Pancreas (tissue), 10 donors: ENCODE measurements at places on chromosomes 1 and 21. TPM values are rescaled to one million over a fixed set of nuclear protein-coding genes. Genes with fewer than 3 reads are reported as not detected.

The LCE6A gene
- total RNA-seq: not detected

The OR2T35 gene
- not detected for total RNA-seq

The SFN gene
- total RNA-seq: 1.7 TPM

The POTED gene
- total RNA-seq: not detected

DNA sequence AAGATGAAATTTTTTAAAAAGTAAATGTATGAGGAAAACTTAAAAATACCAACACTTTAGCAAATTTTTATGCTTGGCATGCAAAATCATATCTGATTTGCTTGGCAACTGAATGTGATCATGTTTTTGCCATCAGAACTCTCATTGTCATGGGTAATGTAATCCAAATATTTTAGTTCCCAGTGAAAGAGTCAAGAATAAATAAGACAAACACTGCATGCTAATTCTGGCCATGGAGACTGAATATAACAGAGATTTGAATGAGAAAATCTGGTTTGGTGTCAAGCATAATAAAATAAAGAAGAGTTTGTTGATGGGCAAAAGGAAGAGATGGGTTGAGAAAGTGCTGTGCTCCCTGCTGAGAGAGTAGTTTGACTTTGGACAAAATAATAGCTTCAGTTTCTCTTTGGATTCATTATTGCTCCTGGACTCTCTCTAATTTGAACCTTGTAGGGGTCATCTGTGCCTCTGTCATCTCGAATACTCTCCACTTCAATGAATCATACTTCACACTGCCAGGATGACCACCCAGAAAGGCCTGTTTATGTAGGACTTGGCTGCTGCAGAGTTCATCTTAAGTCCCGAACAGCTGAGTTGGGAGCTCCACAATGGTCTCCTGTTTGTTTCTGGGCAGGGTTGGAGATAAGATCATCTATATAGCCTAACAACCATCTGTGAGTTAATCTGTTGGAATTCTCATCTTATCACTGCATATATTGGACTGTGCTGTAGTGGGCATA is 34.4 kb downstream of the ADAMTS1 start:
- H3K4me3 ChIP-seq: no peak overlapping the region
- no peak for DNase-seq
- H3K4me1 ChIP-seq: no peaks in the 10 kb centered on the region
- H3K36me3 ChIP-seq: no peaks in the 10 kb centered on the region
- H3K27me3 ChIP-seq: no peaks in the 10 kb centered on the region

DNA sequence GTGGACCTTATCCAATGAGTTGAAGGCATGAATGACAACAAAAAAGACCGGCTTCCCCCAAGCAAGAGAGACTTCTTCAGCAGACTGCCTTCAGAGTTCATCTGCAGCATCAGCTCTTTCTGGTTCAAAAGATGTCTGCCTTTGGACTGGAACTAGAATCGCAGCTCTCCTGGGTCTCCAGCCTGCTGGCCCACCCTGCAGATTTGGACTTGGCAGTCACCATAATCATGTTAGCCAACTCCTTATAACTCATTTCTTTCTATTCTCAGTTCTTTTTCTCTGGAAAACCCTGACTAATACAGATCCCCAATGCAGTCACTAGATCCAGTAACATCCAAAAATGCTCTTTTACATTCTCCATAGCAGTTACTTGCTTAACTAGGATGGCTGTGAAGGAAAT is 89.2 kb upstream of the MARK1 start:
- H3K27me3 ChIP-seq: no peaks in the 10 kb centered on the region
- no peak overlapping the region for H3K27ac ChIP-seq
- no peaks in the 10 kb centered on the region for H3K36me3 ChIP-seq
- H3K4me3 ChIP-seq: no peak overlapping the region
- H3K4me1 ChIP-seq: no peaks in the 10 kb centered on the region
- DNase-seq: no peak

- H3K27ac ChIP-seq: no peak overlapping the region
- no peak overlapping the region for H3K4me3 ChIP-seq
- no peaks in the 10 kb centered on the region for H3K36me3 ChIP-seq
- no peaks in the 10 kb centered on the region for H3K27me3 ChIP-seq
These were observed 150.1 kb upstream of the SOD1 start for GRCh38 chr21:31509194-31510017.

DNA sequence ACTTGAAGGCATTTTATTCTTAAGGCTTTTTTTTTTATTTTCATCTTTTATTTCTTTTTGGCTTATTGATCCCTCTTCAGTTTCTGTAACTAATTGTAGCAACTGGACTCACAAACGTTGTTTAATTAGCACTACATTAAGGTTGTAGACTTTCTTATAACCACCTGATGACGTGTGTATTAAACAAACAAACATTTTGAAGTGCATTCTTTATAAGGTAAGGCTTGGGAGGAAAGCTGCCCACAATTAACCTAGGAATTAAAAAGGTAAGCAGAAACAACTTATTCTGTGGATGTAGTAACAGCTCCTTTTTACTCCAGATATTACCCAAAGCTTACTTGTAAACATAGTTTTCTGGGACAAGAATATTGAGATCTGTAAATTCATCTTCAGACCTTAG is 55.0 kb downstream of the CAMSAP2 start:
- H3K27me3 ChIP-seq: no peaks in the 10 kb centered on the region
- H3K4me1 ChIP-seq: no peaks in the 10 kb centered on the region
- no peak overlapping the region for H3K27ac ChIP-seq
- no peaks in the 10 kb centered on the region for H3K36me3 ChIP-seq

DNA sequence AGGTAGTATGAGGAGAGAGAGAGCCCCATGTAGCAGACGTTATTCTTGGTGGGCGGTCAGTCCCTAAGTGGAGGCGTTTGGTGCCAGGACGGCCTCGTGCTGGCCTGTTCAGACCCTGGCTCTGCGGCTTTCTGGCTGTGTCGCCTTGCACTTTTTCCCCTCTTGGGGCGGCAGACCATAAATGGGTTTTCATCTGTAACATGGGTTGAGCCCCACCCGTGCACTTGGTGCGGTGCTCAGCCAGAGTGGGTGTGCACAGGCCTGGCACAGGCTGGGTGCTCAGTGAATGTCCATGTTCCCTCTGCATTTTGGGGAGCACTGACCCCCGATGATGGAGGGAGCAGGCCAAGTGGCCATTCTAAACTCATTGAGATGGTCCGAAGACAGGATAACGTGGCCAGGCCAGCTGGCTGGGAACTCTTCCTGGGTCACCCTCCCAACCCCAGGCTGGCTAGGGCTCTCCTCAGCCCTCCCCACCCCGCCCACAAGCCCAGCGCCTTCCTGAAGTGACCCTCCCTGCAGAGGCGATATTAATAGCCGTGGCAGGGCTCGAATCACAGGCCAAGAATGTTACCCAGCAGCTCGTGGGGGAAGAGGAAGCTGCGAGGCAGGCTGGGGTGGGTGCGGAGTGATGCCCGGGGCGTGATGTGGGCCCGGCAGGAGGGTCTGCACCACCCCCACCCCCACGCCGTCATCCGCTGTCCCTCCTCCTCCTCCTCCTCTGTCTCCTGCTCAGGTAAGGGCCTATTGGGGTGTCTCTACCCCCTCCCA is 78.5 kb downstream of the ARHGEF10L start:
- H3K27ac ChIP-seq: peak overlapping the region; percentile 15
- no peak overlapping the region for H3K4me3 ChIP-seq
- H3K4me1 ChIP-seq: no peaks in the 10 kb centered on the region
- DNase-seq: no peak
- H3K27me3 ChIP-seq: no peaks in the 10 kb centered on the region

DNA sequence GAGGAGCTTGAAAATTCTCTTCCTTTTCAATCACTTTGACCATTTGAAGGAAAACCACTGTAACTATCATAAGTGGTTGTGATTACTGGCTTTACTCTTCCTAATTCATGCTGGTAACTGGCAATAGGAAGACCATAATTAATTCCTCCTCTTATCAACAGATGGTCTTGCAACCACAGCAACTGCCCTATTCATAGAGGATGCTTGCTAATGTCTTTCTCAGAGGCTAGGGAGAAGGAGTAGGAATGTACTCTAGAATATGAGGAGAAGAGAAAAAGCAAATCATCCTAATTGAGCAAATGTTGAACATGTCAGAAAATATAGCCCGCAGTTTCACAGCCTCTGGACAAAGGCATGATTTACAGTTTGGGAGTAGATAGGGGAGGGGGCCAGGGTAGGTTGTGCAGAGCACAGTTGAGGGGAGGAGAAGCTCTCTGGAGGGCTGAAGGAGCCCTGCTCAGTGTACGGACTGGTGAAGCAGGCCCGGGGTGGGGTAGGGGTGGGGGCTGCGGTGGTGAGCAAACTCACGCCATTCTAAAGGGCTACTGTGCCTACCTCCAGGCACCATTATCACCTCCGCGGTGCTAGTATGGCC is 192.9 kb downstream of the PCP4 start:
- H3K36me3 ChIP-seq: no peaks in the 10 kb centered on the region
- no peak overlapping the region for H3K4me3 ChIP-seq
- no peaks in the 10 kb centered on the region for H3K4me1 ChIP-seq
